ENCODE measurements at places on chromosomes 5 and 9.

DNA sequence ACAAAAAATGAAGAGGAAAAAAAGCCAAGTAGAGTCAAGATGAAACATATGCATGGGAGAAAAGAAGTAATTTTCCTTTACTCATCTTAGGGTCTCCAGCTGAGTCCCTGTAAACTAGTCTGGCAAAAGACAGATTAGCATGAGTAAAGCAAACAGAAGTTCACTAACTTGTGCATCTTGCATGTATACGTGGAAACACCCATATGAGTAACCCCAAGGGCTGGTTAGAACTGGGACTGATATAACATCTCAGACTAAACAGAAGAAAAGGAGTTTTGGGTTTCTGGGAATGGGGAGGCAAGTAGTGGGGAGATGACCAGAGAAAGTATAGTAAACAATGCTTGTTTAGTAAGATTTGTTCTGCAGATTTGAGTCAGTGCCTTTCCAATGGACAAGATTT lies 20.1 kb upstream of the GLDC start:
- DNase-seq = no peak

DNA sequence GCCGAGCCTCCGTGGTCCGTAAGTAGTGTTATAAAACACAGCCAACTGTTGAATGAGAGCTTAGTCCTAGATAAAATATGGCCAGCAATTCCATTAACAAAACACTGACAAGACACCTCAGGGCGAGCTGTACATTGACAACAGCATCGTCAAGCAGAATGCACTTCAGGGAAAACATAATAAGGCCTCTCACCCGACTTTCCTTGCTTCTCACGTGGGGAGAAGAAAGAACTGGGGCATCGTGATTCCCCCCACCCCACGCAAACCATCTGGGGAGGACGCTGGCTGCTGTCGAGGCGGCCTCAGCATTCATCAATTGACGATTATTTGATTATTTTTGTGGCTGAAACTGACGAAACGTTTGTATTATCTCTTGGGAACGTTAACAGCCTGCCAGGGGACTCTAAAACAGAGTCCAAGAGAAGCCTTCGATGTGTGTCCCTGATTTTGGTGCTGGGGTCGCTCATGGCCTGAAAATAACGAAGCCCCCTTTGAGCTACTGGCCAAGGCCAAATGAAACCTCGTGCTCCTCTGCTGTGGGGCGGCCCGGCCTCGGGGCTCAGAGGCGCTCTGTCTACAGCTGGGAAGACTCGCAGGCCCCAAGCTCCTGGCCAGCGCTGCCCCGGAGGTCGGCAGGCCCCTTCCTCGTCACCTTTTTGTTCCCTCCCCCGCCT lies 464 bp downstream of the GDF9 start:
- DNase-seq = no peak

- DNase-seq = no peak
Observed at GRCh38 chr5:31639481-31640411, 815 bp downstream of the PDZD2 start.

- no peak for DNase-seq
Observed at GRCh38 chr5:39854771-39855410, 430.1 kb upstream of the DAB2 start.

DNA sequence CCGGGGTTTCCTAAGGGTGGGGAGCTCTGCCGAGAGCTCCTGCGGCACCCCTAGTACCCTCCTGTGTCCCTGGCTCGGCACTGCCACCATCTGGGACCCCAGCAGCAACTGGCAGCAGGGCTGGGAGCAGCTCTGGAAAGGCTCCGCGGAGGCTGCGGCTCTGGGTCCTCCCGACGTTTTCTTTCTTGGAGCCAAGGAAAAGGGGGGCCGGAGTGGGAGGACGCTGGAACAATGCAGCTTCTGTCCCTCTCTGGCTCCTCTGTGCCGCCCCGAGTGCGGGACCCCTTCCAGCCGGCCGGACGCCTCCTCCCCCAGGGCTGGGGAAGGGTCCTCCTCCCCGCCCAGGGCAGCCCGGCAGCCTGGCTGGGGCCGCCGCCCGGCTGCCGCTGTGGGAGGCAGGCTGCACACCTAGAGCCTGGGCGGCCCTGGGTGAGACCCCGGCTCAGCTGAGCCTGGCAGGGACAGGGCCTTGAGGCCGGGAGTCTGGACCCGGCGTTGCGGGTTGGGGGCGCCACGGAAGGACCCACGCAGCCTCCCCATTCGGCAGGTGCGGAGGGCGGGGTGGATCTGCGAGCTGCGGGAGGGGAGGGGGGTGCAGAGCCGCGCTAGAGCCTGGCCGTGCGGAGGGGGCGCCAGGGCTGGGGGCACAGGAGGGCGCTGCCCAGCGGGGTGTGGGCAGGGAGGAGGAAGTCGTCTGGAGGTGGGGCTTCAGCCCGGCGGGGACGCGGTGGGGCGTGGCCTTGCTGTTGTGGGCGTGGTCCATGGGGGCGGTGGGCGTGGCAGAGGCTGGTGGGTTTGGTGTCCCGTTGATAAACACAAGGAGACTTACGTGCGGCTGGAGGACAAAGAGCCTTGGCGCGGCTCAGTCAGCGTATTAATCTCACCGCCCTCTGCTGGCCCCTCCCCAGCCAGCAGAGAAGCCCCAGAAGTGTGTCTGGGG lies 15.1 kb downstream of the GPSM1 start:
- no peak for DNase-seq

DNA sequence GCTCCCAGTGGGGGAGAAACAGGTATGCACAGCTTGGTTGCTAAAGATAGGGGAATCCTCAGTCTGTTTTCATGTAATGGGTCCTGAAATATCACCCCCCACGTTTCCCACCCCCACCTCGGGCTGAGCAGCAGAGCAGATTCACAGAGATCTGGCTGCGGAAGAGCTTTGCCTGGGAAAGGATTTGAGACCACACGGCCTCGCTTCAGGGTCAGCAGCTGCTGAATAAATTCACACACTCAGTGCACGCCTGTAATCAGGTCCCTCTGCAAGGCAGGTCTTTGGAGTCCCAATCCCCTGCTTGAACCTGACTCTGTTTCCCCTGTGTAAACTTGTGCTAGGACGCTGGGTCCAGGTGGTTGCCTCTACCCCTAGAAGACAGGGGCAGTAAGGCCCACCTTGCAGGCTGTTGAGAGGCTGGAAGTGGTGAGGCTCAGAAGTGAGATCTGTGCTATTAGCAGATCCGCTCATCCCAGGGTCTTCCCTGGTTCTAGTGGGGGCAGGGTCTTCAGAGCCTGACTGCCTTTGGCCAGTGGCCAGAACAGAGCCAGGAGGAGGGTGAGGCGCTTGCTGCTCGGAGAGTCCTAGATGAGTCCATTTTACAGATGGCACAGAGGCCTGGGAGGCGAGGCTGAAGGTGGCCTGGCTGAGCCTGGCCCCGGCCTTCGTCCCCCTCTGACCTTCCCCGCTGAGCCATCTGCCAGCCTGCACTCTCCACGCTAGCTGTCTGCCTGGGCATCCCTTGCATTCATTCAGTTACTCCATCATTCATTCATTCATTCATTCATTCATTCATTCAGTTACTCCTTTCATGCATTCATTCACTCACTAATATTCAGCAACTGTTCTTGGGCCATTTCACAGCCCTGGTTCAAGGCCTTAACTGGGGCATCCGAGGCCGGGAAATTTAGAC lies 16.7 kb upstream of the NEURL1B start:
- DNase-seq = no peak

DNA sequence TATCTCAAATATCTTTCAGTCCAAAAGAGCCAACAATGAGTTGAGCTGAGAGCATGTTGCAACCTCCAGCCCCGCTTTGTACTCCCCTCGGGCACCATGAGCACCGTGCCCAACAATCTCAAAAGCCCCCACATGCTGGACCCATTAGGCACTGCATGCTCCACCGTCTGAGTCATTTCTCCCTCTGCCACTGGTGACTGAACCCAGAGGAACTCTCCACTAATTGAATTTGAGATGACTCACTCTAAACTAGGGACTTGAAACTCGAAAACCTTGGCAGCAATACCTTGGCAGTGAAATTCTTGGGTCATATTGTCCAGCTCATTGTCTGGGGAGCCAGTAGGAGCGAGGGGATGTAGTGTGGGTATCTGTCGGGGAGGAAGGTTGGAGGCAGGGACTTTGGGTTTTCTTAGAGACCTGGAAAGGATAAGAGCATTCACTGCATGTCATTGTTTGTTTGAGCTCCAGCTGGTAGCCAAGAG lies 49.9 kb upstream of the SLIT3 start:
- DNase-seq = no peak

GRCh38 chr5:146027751-146028150 lies 77.6 kb downstream of the PLAC8L1 start:
- DNase-seq = no peak

DNA sequence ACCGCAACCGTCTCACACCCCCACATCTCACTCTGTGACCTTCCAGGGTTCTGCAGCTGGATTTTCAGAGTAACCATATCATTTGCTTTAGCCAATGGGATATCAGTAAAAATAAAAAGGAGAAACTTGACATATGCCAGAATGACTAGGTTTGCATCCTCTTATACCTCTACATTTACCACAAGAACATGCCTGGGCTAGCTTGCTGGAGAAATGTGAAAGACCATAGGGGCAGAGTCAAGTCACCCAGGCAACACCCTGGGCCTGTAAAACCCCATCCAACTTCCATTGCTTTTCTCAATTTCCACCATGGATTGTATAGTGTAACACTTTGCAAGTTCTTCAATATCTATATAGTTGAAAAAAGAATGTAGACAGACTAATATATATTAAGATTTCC lies 731.1 kb downstream of the PTPRD start:
- no peak for DNase-seq

DNA sequence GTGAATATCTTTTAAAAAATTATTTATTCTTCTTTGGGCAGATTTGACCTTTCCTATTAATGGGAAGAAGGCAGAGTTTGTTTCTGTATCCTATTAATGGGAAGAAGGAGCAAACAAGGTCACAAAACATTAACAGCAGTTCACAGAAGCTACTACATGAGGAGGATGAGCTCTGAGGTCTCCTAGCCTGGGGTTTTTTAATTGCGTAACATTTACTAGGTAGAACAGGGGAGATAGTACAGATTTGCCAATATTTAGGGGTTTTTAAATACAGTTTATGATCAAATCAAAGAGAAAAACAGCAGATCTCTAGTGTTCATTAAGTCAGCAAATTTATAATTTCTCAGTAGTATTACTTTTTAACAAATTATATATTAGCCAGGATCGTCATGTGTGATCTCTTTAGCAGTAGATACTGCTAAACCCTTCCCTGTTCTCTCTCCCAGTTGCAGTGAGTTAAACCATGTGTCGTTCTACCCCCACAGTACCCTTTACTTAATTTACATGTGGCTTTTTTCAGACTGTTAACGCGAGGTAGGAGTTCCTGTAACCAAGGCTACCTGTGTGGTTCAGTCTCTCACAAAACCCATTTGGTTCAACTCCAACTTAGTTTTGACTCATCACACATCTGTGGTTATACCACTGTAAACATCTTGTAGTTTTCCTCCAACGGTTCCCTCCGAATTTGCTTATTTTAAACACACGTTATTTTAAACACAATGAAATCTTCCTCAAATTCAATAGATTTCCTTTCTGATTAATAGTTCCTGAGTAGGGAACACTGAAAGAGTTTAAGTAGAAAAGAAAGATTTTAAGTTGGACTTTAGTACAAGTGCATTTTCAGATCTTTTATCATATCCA lies 13.3 kb downstream of the SLC25A46 start:
- DNase-seq = no peak

DNA sequence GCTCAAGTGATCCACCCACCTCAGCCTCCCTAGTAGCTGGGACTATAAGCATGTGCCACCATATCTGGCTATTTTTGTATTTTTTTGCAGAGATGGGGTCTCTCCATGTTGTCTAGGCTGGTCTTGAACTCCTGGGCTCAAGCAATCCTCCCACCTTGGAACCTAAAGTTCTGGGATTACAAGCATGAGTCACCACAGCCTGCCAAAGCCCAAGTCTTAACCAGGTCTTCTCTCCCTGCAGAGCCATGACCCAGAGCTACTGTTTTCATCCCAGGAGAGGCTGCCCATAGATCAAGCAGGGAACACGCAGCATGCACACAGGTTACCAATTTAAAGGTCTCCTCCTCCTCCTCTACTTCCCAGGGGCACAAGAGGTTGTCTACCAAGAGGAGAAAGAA lies 29.7 kb downstream of the PCDHGC5 start:
- DNase-seq = no peak

GRCh38 chr5:176389135-176390123 lies 878 bp downstream of the HIGD2A start:
- DNase-seq = no peak

DNA sequence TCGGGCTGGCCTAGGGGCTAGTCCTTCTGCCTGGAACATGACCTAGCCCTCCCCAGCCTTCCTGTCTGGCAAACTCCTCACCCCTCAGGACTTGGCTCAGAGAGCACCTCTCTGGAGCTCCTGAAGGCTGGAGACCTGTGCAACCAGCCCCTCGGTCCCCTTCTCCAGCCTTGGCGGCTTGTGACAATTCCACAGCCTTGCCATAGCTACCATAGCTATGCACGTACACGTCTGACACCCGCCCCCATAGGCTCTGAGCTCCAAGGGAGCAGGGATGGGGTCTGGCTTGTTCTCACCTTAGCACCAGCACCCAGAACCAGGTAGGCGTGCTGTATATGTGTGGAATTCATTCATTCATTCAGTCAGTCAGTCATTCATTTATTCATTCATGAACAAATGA lies 49.7 kb downstream of the NTNG2 start:
- DNase-seq = no peak

GRCh38 chr5:180107005-180107404 lies 35.4 kb upstream of the RNF130 start:
- DNase-seq = no peak

Data from NCI-H1105 (cell line).